Effector memory CD8-positive, alpha-beta T cell (primary cell): ENCODE measurements at places on chromosomes 1 and 21.

GRCh38 chr1:184032930-184033418, 4.6 kb downstream of the COLGALT2 start:
- no peak for DNase-seq

DNA sequence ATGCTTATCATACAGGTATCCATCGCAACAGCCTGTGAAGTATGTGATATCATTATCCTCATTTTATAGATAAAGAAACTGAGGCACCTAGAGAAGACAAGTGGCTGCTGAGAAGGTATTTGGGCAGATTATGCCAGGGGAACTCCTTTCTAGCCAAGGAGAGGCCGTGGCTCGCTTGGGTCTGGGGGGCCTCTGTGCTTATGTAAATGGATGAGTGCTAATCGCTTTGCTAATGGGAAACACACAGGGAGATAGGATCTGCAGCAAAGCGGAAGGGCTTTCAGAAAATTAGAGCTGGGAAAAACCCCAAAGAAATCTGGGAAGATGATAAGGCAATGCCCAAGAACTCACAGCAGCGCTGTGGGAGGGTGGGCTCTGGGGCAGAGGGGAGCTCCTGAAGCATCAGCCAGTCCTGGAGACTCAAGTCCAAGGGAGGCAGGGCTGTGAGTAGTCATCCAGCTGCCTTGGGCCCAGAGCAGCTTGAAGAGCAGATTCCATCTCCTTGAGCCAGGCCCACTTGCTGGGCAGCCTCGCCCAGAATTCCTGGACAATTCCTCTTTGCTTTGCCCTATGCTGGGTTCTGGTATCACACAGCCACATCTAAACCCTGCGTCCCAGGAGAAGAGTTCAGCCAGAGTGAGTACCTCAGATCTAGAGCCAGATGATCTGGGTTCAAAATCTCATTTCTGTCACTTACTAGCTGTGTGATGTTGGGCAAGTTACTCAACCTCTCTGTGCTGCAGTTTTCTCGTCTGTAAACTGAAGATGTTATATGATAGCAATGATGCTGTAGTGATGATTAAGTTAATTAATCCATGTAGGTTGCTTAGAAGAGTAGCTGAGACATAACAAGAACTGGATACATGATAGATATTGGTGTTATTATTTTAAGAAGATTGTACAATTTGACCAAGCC, 36.7 kb downstream of the FOXD2 start:
- no peak for DNase-seq

GRCh38 chr1:87104945-87105344, 190.5 kb downstream of the HS2ST1 start:
- DNase-seq: no peak

- no peak for DNase-seq
These were observed 10.3 kb upstream of the SNX7 start for GRCh38 chr1:98651116-98651632.

- no peak for DNase-seq
These were observed 176.6 kb downstream of the GRIK3 start for GRCh38 chr1:36857754-36858153.
